ENCODE measurements at places on chromosomes 16 and 17.

DNA sequence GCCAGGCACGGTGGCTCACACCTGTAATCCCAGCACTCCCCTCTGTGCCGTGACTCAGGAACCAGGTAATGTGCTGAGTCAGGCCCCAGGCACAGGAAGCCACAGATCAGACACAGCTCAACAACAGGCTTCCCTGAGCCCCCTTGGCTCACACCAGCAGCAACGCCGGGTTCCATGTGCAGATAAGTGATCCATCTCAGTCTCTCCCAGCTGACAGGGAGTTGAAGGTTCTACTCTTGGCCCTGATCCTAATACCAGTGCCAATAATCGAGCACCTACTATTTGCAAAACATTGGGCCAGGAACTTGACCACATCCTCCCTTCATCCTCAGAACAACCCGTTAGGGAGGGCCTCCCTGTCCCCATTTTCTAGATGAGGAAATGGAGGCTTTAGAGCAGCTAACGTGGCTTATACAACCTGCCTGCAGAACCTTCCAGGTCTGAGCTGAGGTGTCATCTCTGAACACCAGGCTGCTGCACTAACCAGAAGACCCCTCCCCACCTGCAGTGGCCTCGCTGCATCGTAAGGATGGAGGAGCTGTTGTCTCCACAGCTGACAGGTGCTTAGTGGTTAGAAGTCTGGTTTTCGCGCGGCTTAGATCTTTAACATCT, 64.8 kb upstream of the AMZ2 start:
- peak; percentile 68 for DNase-seq

- peak; percentile 87 for DNase-seq
Observed at GRCh38 chr17:59440757-59441463, 109.5 kb downstream of the YPEL2 start.

- DNase-seq, result no peak
Observed at GRCh38 chr17:45230787-45231480, 9.2 kb downstream of the FMNL1 start.

DNA sequence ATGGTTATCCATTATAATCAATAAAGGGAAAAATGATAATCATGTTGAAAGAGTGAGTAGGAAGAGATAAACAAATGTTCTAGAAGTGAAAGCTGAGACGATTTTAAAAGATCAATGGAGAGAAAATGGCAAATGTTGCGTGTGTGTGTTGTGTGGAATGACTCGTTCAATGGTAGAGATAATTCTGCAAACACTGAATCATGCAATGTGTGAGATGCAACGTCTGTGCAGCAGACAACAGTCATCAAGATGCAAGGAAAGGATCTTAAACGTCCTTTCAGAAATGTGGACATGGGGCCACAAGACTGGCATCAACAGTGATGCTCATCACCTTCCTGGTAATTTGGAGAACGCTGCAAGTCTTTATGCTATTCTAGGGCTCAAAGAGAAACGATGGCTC, 124.4 kb downstream of the CDYL2 start:
- no peak for DNase-seq

DNA sequence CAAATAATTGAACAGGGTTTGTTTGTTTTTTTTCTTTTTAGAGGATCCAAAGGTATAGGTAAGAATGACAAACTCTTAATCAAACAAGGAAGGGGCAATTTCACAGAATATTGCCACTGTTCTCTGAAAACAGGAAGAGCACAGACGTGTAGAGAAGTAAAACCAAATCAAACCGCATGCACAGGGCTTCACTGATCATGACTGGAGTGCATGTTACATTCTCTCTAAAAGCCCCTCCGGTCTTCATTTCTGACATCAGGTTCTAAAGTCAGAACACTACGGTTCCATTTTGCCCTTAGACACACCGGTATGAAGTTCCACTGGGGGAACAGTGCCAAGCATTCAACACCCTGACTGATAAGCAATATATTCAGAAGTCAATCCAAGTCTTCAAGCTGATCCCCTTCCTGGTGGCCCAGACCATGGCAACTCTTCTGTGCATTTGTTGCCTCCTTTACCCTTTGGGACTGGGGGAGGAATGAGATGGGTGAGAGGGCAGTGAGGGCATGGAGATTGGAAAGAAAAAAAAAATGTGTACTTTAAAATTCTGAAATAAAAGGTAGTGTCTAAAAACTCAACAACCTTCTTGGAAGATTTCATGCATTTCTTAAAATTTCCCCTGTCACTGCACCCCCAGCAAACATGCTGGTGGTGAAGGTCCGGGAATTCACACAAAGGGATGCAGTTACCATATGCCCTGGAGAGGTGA, 1.4 kb downstream of the MMD start:
- peak; percentile 56 for DNase-seq

DNA sequence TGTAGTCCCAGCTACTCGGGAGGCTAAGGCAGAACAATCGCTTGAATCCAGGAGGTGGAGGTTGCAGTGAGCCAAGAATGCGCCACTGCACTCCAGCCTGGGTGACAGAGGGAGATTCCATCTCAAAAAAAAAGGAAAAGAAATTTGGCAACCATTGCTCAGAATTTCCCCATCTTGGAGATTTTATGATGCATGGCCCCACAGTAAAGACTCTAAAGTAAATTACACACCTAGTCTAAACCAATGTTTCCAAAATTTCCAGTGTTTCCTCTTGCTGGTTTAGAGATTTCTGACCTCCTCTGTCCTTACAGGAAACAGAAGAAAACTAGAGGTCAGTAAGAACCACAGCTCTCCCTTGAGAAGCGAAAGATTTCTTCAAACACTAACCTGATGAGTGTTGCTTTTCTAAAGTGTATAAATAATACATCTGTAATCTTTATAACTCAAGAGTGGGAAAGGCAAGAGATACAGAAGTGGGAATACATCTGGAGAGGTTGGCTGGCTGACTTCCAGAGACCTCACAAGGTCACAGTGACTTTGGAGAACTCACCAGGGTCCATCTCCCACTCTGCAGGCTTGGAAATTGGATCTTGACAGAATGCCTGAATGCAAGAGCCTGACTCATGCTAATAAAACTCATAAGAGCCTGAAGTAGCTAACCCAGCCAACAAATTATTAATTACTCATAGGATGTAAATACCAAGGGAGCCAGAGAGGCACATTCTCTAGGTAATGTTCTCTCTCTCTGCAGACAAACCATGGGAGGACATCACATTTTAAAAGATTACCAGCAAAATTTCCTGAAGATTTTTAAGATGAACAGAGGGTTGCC, 8.8 kb downstream of the ADAT1 start:
- no peak for DNase-seq

- DNase-seq, result no peak
Observed at GRCh38 chr16:6926762-6927161, 405.9 kb upstream of the RBFOX1 start.

DNA sequence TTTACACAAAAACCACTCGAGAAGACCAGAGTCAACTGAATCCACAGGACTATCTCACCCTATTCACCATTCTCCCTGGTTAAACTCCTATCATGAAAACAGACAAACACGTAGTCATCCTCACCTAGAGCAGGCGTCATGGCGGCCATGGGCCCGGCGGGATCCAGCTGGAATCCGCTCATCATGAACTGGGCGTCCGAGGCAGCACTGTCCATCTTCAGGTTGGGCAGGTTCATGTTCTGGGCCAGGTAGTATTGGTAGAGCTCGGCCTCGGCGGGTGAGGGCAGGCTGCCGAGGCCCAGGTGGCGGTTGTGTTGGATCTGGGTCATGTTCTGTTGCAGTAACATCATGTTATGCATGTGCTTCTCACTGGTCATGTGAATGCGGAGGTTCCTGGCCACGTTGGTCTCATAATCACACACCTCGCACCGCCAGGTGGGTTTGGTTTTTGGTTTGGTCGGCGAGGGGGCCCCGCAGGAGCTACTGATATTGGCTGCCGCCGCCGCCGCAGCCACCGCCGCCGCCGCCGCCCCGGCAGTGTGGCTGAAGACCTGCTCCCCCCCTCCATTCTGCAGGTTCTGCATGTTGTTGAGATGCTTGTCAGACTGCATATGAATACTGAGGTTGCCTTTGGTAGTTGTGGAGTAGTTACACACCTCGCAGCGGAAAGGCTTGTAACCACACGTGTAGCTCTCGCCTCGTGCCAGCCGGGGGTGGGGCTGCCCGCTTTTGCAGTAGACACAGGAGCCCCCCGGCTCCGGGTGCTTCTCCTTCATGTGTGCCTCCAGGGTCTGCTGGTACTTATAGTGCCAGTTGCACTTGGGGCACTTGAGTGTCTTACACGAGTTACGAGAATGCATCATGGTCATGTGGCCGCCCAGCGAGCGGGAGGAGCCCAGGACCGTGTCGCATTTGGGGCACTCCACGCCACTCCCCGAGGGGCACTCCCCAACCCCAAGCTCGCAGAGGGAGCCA, 90.3 kb downstream of the ZFHX3 start:
- no peak for DNase-seq

- no peak for DNase-seq
Observed at GRCh38 chr17:6374761-6375312, 60.1 kb downstream of the AIPL1 start.

- no peak for DNase-seq
Observed at GRCh38 chr16:10868596-10869469, 8.2 kb upstream of the CIITA start.

- no peak for DNase-seq
Observed at GRCh38 chr16:67006930-67007658, 18.7 kb downstream of the CES4A start.

- no peak for DNase-seq
Observed at GRCh38 chr16:65153365-65154105, 31.7 kb upstream of the CDH11 start.

DNA sequence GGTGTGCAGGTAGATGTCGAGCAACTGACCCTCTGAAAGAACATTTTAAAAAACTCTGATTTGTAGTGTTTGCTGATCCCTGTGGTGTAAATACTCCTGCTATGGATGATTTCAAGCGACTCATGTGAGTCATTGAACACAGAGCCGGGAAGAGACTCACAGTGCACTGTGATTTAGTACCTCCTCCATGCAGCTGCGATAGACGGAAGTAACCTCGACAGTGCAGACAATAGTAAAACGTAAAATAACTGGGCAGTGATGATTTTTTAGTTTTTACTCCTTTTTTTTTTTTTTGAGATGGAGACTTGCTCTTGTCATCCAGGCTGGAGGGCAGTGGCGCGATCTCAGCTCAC, 8.7 kb downstream of the TBX21 start:
- DNase-seq, result no peak

GRCh38 chr17:63531022-63531965, 8.1 kb downstream of the KCNH6 start:
- no peak for DNase-seq

GRCh38 chr17:70369391-70369790, 200.1 kb downstream of the KCNJ2 start:
- no peak for DNase-seq

- no peak for DNase-seq
Observed at GRCh38 chr17:2107506-2107905, 52.6 kb downstream of the HIC1 start.

- DNase-seq, result no peak
Observed at GRCh38 chr17:10120749-10121148, 77.7 kb downstream of the GAS7 start.

- DNase-seq, result peak; percentile 98
Observed at GRCh38 chr17:78356101-78356713, 3.7 kb downstream of the SOCS3 start.

DNA sequence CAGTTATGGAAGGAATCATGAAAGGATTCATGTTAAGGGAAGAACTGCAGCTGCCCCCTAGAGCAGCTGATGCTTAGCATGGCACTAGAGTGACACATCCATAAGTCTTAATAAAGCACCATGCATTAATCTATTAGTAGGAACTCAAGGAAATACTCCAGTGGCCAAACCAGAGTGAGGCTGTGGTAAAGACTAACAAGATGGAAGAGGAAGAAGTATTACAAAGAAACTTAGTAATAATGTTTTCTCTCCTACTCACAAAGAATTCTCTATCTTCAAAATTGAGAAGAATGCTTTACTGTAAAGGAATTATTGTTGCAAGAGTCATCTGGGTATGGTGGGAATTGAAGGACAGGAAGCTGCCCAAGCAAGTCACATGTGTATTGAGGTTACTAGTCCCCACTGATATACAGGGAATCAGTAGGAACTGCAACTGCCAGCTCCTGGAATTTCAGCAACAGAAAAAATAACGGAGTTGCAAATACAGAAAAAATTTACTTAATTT, 29.9 kb upstream of the TOM1L1 start:
- DNase-seq, result no peak

DNA sequence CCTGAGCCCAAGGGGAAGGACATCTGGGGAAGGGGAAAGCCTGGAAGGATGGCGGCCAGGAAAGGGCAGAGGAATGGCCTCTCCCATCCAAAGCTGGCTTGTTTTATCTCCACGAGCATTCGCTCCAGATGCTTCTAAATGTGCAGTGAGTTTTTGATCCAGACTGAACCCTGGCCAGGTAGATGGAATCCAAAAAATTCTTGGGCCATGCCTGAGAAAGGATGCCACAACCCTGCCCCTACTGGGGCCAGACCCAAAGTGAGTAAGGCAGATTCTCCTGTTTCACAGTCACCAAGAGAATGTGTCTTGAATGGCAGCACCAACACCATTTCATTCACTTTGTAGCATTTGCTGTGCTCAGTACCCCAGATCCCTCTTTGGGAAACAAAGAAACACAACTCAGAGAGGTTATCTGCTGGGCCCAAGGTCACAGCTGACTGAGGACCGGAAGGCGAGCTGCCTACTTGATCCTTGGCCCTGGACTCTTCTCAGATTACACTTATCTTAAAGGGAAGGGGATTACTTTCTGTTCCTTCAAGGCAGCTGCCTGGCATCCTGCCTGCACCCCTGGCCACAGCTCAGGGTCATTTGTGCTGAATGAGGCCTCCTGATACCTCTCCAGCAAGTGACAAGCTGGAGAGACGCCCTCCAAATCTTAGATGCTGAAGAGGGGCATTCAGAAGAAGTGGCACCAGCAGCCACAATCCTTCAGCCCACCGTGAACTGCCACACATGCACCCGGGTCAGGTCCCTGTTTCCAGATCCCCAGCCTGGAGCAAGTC, 3.6 kb downstream of the LRRC75A start:
- no peak for DNase-seq

- no peak for DNase-seq
Observed at GRCh38 chr16:76243620-76244019, 33.6 kb upstream of the CNTNAP4 start.

GRCh38 chr16:56722200-56722842, 7.6 kb upstream of the NUP93 start:
- DNase-seq, result no peak

DNA sequence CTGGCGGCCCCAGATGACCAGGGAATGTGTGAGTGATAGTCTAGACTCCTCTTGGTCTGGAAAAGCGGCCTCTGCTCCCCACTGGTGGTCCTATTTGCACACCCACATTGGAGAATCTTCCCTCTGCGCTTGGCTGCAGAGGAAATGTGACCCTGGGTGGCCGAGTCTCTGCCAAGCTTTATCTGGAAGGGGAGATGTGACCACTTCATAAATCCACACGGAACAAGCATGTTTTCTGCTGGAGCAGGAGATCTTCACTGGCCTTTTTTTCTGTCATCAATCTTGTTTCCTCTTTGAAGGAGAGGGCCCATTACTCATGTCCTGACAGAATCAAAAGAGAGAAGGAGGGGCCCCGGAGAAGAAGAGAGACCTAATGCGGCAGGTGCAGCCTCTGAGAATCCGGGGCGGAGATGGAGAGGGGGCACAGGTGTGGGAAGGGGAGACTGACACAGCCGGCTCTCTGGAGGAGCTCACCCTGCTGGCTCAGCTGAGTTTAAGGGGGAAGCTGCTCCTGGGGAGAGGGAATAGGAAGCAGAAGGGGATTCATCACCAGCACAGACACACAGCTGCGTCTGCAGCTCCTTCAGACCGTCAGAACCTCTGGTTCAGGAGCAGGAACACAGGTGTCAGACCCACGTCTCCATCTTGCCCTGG, 116.3 kb downstream of the SOX9 start:
- DNase-seq, result no peak

- DNase-seq, result no peak
Observed at GRCh38 chr17:35774499-35774898, 13.8 kb downstream of the C17orf50 start.

- peak; percentile 14 for DNase-seq
Observed at GRCh38 chr17:37701496-37701898, 43.4 kb downstream of the HNF1B start.
